ENCODE measurements at places on chromosomes 11 and 22.

GRCh38 chr22:19896665-19897355, 42.1 kb upstream of the GNB1L start:
- no peak for DNase-seq

GRCh38 chr22:37095113-37095512, 14.4 kb downstream of the TMPRSS6 start:
- DNase-seq: peak; percentile 78

GRCh38 chr11:122850076-122850631, 11.9 kb downstream of the CRTAM start:
- peak; percentile 47 for DNase-seq

DNA sequence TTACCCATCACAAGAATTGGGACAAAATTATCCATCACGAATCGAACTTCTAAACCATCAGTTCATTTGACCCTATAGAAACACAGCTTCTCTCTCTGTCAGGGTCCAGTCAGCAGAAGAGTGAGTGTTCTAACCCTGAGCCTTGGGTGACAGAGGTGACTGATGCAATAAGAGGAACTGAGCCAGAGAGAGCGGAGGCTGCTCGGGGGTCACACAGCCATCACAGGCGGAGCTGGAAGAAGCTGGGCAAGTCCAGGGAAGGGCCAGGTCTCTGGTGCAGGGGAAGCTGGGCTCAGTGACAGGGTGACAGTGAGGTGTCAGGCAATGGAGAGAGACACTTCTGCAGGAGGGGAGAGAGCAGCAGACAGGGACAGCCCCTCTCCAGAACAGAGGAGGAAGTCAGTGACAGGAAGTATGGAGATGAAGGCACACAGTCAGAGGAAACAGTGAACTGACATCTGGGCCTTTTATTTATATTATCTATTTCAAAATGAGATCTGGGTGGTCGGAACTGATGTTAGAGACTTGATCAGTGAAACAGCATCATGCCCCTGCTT, 184.0 kb upstream of the TBCEL start:
- DNase-seq: no peak

- DNase-seq: peak; percentile 36
Observed at GRCh38 chr11:121443688-121444275, 8.3 kb upstream of the SORL1 start.

- no peak for DNase-seq
Observed at GRCh38 chr11:102493524-102493923, 37.0 kb downstream of the MMP7 start.

DNA sequence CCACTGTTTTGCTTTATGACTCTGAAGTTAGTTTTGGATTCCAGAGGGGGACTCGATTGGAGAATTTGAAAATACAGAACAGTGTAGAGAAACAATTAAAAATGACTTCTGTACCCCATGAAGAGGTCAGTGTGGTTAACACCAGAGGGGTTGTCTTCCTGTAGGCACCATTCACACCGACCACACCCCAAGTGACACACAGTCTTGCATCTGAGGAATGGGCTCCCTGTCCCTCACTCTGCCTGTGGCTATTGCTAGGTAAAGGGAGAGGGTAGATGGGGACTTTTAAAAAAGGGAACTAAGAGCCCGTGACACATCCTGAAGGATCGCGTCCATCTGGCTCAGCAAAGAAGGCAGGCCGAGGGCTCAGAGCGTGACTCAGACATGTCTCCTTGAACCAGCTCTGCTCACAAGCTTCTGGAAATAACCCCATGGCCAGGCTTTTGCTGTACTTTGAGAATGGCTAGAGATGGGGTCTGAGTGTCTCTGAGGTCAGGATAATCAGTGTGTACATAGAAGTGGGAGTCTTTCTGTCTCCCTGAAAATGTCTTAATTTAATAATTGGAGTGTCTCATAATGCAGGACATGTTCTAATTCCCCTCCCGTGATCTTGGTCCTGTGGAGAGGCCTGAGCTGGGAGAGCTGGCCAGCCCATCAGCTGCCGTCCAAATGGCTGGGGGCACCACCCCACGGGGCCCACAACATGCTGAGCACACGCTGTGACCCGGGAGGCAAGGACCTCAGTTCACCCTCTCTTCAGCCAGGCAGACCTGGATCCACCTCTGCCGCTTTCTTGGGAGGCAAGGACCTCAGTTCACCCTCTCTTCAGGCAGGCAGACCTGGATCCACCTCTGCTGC, 39.3 kb downstream of the SGSM1 start:
- DNase-seq: no peak

DNA sequence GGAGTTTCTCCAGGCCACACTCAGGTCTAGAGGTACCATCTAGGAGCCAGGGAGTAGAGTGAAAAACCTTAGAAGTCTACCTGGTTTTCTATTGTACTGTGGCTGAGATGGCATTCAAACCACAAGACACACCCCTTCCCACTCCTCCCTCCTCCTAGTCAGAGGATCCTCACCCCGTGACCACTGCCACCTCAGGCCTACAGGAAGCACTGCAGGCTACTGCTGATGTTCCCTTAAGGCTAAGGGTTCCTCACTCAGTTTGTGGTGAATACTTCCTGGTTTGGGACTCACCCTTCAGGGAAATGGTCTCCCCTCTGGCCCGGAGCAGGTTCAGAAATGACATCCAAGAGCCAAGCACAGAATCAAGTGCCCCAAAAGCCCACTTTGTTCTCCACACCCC, 1293.9 kb downstream of the JRKL start:
- no peak for DNase-seq

DNA sequence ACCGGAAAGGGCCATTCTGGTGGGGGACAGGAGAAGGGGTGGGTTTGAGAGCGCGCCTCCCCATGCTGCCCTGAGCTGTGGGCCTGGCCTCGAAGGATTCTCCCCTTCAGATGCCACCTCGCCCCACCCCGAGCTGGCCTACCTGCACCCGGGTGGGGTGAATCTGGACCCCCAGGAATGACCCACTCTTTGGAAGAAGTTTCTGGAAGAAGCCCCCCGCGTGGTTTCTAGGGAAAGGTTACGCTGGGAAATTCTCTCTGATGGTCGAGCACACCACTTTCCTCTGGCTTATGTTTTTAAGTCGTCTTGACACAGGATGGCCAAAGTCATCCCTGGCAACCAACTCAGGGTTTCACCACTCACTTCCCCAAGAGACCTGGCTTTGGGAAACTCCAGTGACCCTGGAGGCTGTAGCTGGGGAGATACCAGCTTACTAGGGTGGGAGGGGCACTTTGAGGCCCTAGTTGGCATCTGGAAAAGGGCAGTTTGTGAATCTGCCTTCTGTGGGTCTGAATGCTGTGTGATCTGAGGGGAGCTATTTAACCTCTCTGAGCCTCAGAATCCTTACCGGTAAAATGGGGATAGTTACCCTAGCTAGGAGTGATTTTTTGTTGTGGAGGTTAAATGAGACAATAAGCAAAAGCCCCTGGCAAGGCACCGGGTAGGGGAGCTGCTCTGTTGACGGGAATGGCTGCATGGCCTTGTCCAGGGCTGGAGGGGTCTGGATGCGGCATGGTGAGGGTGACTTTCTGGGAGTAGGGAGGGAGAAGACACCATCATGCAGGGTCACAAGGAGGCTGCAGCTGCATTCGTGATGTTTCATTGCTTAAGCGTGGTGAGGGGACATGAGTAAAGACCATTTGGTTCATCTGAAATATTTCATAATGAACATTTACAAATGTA, 45.3 kb upstream of the ACCSL start:
- no peak for DNase-seq

DNA sequence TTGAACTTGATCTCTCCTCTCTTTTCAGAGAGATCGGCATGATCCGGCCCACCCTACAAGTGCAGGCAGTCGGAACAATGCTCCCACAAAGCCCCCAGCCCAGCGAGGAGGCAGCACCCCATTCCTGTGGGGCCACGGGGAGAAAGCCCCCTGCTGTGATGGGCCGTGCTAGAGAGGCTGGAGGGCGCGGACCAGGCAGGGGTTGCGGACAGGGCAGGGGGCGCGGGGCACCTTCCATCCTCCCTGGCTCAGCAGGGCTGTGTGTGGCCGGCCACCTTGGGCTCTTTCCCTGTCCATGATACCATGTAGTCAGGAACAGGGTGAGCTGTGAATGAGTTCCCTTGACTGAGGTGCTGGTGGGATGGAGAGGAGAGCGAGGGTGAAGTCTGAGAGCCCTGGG, 379.8 kb downstream of the BRD1 start:
- no peak for DNase-seq

- DNase-seq: no peak
Observed at GRCh38 chr11:17892409-17892808, 120.4 kb downstream of the SERGEF start.

DNA sequence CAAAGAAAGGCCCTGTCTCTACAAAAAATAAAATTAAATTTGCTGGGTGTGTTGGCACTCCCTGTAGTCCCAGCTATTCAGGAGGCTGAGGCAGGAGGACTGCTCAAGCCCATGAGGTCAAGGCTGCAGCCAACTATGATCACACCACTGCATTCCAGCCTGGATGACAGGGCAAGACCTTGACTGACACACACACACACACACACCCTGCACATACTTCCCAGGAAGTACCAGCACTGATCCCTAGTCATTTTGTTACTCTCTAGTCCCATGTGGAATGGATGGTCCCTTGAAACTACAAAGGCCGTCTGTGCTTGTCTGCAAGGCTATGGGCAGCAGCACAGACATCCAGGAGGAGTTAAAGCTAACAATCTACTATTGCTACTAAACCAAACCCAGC, 59.7 kb upstream of the CYP2D6 start:
- DNase-seq: no peak

GRCh38 chr11:65430406-65431217, 8.0 kb downstream of the NEAT1 start:
- DNase-seq: no peak

- peak; percentile 87 for DNase-seq
Observed at GRCh38 chr11:14904745-14905103, 12.7 kb upstream of the CYP2R1 start.

GRCh38 chr11:113697756-113698407, 8.2 kb downstream of the TMPRSS5 start:
- DNase-seq: no peak

GRCh38 chr11:62406034-62406433, 12.8 kb upstream of the SCGB1A1 start:
- no peak for DNase-seq

DNA sequence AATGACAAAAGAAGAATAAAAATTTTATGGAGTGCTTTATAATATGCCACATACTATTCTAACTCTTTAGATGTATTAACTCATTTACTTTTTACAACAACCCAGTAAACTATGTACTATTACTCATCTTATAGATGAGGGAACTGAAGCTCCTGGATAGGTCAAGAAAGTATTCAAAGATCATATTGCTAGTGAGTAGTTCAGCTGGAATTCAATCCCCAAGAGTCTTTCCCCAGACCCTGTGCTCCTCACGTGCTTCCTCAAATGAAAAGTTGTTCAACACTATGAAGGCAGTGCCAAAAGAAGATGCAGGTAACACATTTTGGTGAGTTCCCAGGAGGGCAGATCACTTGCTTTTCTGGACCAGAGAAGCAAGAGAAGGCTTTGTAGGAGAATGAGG, 46.8 kb downstream of the BTG4 start:
- DNase-seq: no peak

DNA sequence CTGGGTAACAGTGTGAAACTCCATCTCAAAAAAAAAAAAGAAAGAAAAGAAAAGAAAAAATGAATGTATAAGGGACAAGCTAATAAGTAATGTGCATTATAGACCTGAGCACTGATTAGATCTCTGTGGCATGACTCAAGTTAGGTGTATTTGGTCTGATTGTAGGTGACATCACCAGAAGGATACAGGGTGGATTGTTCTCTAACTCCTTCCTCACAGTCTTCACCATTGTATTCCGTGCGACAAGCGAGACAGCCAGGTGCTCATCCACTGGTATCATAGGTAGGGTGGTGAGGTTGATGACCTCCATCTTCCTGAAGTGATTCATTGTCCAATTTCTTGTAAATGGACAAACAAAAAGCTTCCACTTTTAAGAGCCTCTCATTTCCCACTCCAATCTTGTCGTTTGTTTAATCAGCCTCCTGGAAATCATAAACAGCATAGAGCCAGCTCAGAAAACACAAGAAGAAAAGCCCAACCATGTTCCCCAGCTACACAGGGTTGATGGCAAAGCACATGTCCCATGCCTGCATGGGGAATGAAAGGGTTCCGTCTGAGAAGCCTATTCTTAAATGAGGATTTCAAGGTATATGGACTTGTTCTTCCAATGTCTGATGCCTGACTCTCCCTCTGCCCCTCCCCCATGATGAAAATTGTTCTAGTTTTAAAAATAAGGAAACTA, 6.2 kb downstream of the FAM227A start:
- DNase-seq: no peak

DNA sequence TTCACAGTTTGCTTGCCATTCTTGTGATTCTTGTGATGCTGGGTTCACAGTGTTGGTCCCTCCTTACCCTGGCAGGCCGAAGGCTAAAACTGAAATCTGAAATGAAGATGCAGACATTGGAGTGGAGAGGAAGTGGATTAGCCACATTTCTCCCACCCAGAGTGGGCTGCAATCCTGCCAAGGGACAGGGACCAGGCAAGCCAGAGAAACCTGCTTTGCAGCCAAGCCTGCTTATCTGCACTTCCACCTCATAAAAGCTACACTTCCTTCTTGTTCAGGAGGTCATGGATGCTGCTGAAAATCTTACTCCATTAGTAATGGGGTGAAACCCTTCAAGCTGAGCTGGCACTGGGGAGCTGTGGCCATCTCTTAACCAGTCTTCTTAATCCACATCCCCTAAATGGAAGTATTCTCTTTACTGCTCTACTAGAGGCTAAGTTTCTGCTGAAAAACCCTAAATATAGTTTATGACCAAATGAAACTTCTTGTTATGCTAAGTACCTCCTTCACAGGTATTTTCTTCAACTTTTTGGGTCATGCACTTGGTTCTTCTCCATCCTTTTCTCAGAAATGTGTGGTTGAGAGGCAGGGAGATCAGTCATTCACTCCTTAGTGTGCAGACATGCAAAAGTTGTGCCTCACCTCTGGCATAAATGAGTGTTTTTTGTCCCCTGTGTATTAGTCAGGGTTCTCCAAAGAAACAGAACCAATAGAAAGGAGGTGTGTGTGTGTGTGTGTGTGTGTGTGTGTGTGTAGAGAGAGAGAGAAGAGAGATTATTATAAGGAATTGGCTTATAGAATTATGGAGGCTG, 133.9 kb upstream of the BMAL1 start:
- DNase-seq: no peak

DNA sequence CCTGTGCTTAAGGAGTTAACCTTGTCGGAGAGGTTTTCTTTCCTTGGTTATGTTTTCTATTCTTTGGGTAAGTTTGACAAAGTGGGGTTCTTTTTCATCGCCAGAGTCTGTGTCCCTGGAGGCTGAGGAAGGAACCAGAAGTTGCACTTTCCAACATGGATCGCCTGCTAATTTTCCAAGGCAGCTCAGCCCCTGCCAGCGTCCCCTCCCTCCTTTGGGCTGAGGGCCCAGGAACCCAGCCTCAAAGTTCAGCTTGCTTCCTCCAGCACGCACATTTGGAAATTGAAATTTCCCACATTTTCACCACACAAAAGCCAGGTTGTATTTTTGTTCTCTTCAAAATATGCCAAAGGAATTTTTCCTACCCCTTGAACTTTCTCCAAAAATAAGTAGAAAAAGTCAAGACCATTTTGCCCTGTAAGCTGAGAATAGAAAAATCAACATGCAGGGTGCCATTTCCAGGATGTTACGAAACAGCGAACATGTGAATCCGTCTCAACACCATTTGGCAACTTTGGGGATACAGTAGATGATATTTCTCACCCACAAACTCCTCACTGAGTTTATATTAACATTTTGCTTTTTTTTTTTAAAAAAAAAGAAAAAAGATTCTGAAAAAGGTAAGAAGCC, 343.5 kb downstream of the TENM4 start:
- DNase-seq: no peak

GRCh38 chr11:122749005-122749687, 89.2 kb upstream of the CRTAM start:
- peak; percentile 67 for DNase-seq

All from activated naive CD4-positive, alpha-beta T cell treated with Interleukin-2 at 50 U/mL for 16 hours (primary cell).